Adipocyte (in vitro differentiated cells): ENCODE measurements at places on chromosomes 5 and 9.

DNA sequence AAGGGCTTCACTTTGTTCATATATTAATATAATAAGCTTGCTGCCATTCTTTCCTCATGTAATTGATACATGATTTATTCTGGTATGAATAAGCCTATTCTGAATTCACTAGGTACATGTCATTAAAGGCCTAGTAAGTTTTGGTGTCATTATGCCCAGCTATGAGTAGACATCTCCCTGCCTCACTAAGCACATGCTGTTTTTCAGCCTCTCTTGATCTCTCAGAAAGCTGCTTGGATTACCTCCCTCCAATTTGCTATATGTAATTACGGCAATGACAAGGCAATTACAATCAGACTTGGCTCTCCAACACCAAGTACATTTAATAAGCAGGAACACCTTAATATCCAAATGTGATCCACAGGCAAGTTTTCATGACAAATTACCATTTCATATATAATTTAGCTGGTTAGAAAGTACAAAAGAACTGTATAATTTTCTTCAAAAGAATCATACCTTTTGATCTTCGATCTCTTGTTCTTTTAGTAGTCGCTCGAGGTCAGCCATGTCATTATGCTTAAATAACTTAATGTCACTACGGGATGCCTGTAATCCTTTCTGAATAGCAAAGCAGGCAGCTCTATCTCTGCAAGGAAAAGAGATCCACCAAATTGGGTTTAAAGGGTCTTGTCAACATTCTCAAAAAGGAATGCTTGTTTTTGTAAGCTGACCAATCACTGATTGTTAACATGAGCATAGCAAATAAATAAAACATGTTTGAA is 56.3 kb downstream of the SPTLC1 start:
- no peak for DNase-seq

- no peak for DNase-seq
Observed at GRCh38 chr9:128389395-128390149, 18.4 kb downstream of the URM1 start.

GRCh38 chr9:90642570-90643539 is at the start of gene DIRAS2:
Gene DIRAS2, minus strand, starts transcription at chr9:90642824. Its CDS starts 28,997 bp downstream, at chr9:90613827.
- DNase-seq = peak; percentile 36

DNA sequence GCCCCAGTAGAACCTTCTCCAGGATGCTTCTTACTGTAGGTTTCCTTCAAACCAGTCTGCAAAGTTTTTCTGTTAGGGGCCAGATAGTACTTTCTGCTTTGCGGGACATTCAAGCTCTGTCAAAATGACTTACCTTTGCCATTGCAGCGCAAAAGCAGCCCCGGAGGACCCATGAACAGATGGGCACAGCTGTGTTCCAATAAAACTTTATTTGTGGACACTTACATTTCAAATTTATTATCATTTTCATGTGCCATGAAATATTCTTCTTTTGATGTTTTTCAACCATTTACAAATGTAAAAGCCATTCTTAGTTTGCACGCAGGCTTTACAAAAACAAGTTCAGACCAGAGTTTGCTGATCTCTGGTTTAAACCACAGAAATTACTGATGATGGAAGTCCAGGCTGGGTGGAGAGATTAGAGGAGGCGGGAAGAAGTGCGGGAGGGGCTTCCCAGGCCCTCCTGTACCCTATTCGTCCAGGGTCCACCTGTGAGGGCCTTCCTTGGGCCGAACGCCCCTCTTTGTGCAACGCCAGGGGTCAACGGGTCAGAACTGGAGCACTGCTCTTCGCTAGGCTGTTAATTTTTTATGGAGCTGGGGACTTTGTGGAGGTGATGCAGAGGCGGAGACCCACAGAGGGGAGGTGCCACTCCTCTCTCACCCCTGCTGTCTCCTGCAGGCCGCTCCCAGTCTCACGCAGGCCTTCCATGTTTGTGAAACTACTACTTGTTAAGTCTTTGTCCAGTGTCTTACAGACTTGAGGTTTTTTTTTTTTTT is 7.6 kb upstream of the ASS1 start:
- DNase-seq = no peak

- DNase-seq = no peak
Observed at GRCh38 chr5:80127116-80127552, 92.0 kb downstream of the THBS4 start.

GRCh38 chr9:134696433-134696832 is 54.8 kb downstream of the COL5A1 start:
- DNase-seq = no peak

- no peak for DNase-seq
Observed at GRCh38 chr5:156008844-156009243, 318.1 kb upstream of the SGCD start.

GRCh38 chr5:67010684-67011409 is 185.8 kb downstream of the CD180 start:
- DNase-seq = no peak

GRCh38 chr9:22165144-22165543 is 156.0 kb upstream of the CDKN2B start:
- no peak for DNase-seq

- DNase-seq = no peak
Observed at GRCh38 chr5:162473041-162473714, 405.6 kb downstream of the GABRG2 start.

- DNase-seq = peak; percentile 69
Observed at GRCh38 chr9:112029921-112030444, 133.4 kb downstream of the UGCG start.

GRCh38 chr5:119200795-119201194 is 129.9 kb downstream of the DMXL1 start:
- no peak for DNase-seq

- DNase-seq = peak; percentile 9
Observed at GRCh38 chr9:2321523-2322148, 300.0 kb upstream of the VLDLR start.

GRCh38 chr9:131674425-131675421 is 65.2 kb downstream of the RAPGEF1 start:
- DNase-seq = no peak

- DNase-seq = peak; percentile 65
Observed at GRCh38 chr5:157827423-157827822, 31.5 kb downstream of the CLINT1 start.

DNA sequence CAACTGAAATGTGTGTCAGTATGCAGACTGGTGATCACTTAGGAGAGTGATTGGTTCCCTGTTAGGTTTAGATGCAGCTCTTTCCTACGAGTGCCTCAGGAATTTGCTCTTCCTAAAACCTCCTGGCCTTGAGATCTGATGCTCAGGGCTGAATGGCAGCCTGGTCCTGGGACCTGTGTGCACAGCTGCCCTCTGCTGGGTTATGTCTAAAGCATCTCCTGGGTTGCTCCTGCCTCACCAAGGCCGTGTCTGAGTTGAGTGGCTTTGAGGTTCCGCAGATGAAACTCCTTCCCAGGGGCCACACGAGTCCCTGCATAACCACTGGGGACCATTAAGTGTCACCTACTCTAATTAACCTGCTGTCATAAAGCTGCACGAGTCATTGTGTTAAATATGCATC is 59.5 kb downstream of the MVB12B start:
- peak; percentile 12 for DNase-seq

- DNase-seq = no peak
Observed at GRCh38 chr5:111552896-111553295, 40.6 kb upstream of the STARD4 start.

GRCh38 chr5:31992377-31992776 is 181.7 kb downstream of the GOLPH3 start:
- DNase-seq = no peak

GRCh38 chr5:27242258-27242626 is 203.9 kb upstream of the CDH9 start:
- no peak for DNase-seq

DNA sequence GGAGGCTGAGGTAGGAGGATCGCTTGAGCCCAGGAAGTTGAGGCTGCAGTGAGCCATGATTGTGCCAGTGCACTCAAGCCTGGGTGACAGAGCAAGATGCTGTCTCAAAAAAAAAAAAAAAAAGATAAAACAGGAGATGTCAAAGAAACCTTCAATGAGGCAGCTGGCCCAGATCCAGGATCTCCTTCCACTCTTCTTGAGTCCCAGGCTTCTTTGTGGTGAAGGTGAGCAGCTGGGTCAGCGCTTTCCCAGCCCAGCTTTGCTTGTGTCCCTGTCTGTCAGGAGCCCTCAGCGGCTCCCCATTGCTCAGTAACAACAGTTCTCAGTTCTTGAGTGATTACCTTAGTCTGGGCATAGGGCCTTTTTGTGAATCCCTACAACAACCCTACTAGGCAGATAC is 69.4 kb upstream of the PSD2 start:
- DNase-seq = no peak

DNA sequence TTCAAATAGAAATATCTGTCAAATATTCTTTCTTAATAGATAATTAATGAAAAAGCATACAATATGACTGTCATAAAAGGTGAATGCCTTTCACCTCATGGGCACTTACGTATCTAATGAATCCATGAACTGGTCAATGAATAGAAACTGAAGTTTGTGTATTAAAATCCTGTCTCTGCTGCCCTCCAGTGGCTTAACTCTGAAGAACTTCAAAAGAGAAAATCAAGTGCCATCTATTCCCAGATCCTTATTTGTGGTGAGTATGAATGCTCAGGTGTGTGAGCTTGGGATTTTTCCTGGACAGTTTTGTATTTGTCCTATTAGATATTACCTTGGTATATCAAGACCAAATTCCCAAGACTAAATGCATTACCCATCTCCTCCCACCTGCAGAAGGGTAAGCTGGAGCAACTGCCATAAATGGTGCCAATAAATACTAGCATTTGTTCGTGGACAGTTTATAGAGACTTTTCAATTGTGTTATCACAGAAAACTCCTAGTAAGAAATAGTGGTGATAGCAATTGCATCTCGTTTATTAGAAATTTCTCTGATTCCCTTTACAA is 44.0 kb upstream of the SVEP1 start:
- DNase-seq = peak; percentile 87

GRCh38 chr5:63439537-63439936 is 522.7 kb downstream of the HTR1A start:
- no peak for DNase-seq

- DNase-seq = no peak
Observed at GRCh38 chr5:107485184-107485583, 185.6 kb downstream of the EFNA5 start.

- DNase-seq = no peak
Observed at GRCh38 chr5:109759306-109759705, 69.6 kb downstream of the MAN2A1 start.

DNA sequence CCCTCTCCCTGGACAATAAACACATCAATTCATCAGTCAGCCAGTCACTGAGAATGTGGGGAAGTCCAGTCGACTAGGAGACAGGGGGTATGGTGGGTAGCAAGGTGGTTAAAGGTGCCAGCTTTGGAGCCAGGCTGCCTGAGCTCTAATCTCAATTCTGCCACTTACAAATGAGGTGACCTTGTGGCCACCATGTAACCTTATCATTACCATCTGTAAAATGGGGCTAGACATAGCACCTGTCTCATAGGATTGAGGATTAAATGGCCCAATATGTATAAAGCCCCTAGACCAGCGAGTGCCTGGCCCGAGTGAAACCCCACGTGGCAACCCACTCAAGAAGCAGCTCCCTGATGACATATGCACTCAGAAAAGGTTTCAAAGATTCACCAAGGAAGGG is 73.3 kb upstream of the TBC1D2 start:
- no peak for DNase-seq

- DNase-seq = no peak
Observed at GRCh38 chr5:62562867-62563266, 15.8 kb upstream of the LRRC70 start.

DNA sequence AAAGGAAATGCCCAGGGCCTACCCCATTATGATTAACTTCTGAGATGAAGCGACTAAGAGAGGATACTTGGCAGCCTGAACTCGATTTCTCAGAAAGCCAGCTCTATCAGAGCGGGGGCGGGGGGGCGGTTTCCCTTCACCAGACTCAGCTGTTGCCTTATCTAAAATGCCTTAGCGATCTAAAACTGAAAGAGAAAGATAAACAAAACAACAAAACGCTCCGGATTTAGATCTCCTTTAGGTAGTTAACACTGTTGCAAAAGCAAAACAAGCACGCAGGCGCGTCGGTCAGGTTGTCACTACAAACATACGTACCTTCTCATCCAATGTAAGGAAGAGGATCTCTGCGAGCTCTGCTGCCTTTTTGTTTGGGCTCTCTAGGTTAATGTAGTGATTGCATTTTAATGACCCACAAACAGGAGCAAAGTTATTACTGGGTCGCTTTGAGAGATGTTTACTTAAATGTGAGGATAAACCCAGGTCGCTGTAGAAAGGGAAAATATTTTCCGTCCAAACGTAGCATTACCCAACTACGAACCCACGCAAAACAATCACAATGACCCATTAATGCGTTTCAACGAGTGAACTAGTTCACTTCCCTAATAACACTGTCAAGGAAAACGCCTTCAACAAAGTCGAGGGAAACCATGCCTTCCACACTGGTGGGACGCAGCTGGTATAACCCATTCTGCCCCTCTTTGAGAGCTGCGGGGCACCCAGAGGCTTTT is 982 bp downstream of the EPB41L4A start:
- peak; percentile 32 for DNase-seq

DNA sequence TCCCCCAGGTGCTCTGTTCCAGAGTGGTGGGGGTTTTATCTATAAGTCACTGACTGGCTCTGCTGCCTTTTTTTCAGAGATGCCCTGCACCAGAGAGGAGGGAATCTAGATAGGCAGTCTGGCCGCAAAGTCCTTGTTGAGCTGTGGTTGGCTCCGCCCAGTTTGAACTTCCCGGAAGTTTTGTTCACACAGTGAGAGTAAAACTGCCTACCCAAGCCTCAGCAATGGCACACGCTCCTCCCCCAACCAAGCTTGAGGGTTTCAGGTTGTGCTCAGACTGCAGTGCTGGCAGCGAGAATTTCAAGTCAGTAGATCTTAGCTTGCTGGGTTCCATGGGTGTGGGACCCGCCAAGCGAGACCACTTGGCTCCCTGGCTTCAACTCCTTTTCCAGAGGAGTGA is 1428.6 kb downstream of the MAT2B start:
- DNase-seq = no peak

DNA sequence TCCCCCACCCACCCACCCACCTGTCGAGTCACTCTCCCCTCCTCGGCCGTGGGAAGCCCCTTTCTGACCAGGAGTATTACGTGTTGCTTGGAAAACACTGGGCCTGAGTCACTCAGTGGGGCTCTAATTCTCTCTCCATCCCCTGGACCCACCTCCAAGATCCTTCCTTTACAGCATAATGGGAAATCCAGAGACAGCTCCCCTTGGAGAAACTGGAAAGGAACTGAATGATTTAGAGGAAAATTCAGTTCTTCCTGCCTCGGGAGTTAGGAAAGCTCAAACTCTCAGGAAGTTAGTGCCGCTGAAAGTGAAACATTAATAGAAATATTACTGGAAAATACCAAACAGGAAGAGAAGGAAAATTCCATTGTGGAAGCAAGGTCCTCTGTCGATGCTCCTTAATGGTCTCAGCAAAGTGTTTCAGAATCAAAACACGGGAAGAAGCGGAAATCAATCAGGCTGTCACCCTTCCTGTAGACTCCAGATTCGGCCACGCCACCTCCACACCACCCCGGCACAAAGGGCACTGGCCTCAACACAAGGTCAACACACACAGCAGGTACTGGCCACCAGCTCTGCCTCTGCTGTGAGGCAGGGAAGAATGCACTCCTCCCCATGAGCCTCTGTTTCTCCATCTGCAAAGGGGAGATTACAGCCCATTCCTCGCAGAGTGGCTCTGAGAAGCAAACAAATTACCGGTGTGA is 9.6 kb downstream of the SHB start:
- no peak for DNase-seq
